ENCODE measurements at places on chromosomes 2 and 18.
A peak's percentile ranks its signal among the peaks of the same experiment; 100 is the strongest.

GRCh38 chr2:22826703-22827102 lies 558.3 kb upstream of the KLHL29 start:
- DNase-seq, result no peak

- DNase-seq, result no peak
These were observed 289.3 kb upstream of the ZSWIM2 start for GRCh38 chr2:187138265-187138664.

DNA sequence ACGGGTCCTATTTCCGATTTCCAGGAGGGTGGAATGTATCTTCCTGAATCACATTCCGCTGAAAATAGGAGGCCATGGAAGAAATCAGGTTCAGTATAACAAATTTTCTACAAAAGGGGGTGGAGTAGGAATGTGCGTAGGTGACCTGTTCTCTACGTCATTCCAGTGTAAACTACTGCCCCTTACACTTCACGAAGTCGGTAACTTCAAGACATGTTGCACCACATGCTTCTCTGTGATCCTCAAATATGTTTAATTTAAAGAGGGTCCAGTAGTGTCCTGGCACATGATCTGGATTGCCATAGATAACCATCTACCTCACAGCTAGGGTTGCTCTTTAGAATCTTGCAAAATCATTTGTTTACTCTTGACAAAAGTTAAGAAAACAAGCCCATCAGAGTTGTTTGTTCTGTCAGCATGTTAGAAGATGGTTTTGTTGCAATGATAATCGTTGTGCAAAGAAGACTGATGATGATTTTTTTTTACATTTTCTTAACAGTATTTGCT lies 7.5 kb upstream of the CPS1 start:
- no peak for DNase-seq

DNA sequence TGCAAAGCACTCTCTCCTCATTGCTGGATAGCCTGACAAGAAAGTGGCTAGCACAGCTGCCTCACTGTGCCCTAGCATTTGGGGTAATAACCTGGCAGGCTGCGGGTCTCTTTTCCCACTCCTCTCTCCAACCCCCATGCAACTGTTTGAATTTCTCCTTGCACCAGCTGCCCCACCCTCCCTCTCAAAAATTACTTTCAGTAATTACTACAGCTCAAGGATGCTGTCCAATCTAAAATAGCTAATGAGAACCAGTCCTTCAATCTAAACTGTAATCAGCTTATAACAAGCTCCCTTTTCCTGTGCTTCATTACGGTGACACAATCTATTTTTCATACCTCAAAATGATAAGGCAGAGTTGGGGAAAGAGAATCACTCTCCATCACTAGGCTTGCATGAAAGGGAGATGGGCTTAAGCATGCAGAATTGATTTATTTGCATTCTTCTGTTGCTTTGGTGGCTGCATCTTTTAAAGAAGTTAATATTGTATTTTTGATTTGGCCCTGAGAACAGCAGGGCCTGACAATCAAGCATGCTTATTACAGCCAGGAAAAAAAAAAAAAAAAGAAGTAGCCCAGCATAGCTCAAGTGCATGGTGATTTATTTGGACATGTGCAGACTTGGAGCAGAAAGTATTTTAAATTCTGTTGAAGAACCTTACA lies 881.8 kb downstream of the SLC4A3 start:
- no peak for DNase-seq

GRCh38 chr2:200193331-200193730 lies 113.2 kb upstream of the SPATS2L start:
- DNase-seq, result no peak

DNA sequence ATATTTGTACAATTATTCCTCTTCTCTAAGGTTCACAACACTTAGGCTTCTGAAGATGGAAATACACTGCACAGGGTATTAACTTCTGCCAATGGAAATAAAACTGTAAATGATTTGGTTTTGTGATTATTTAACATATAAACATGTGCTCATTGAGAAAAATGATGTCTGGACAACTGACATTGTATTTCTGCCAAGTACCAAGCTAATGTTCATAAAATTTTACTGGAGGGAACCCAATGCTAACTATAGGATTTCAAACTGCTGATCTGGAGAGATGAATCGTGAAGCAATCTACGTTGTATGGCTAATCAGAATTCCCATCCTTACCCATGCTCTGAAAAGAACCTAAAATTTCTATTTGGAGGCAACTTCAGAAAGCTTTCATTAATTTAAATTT lies 279.7 kb downstream of the NRXN1 start:
- no peak for DNase-seq

GRCh38 chr2:207763303-207763917 lies 6.3 kb downstream of the FZD5 start:
- DNase-seq, result no peak

DNA sequence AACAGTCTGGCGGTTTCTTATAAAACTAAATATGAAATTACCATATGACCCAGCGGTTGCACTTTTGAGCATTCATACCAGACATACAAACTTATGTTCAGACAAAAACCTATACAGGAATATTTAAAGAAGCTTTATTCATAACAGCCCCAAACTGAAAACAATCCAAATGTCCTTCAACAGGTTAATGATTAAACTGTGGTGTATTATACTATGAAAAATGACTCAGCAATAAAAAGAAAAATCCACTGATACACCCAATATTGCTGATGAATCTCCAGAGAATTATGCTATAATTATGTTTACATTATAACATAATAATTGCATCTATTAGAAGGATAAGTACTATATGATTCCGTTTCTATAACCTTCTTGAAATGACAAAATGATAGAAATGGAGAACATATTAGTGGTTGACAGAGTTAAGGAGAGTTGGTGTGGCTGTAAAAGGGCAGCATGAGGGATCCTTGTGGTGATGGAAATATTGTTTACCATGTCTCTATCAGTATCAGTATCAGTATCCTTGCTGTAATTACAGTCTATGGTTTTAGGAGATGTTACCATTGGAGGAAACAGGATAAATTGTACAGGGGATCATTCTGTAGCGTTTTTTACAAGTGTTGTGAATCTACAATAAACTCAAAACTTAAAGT lies 127.1 kb downstream of the DSC3 start:
- DNase-seq, result no peak

GRCh38 chr2:215750763-215751162 lies 262.6 kb downstream of the MREG start:
- no peak for DNase-seq

DNA sequence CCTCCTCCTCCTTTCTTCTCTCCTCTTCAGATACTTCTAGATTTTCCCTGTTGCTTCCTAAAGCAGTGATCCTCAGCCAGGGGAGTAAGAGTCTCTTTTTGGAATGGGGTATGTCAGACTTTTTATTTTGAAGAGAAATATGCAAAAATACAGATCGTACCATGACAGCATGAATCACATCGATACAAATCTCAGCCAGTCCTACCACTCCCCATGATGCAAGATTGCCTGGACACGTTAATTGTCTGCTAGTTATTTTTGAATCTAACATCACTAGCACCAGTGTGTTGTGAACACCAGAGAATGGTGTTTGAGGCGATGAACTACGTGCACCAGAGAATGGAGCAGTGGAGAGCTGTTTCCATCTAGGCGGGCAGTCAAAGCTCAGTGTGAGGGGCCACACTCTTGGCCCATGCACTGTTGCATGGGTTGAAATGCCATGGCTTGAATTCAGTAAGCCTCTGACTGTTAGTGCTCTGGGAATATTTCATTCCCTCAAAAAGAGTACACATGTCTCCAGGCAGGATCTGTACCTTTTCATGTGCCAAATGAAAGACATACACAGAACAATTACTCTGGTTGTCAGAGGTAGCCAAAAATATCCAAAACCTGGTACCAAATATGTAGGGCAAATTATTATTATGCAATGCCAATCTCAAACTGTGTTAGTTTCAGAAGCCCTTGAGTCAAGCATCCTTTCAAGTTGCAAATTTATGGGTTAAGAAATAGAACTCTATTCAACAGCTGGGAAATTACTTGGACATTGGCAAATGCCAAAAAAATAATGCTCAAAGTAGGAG lies 46.3 kb upstream of the RALBP1 start:
- no peak for DNase-seq

DNA sequence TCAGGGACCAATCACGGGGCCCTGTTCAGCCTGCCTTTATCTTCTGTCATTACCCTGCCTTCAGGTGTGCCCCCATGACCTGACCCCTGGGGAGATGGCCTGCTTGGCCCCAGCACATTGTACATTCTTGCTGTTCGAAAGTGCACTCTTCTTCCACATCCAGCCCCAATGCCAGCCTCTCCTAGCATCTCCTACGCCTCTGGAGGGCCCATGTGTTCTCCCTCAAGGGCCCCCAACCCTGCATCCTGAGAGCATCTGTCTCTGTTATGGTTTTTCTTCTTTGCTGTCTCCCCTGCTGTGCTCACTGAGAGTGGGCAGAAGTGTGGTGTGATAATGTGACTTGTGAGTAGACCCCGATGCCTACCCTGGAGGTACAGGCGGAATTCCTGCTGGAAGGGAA lies 41.5 kb upstream of the OTOS start:
- DNase-seq, result no peak

- DNase-seq, result peak; percentile 12
These were observed 187.3 kb downstream of the FAM210A start for GRCh38 chr18:13539050-13539449.

DNA sequence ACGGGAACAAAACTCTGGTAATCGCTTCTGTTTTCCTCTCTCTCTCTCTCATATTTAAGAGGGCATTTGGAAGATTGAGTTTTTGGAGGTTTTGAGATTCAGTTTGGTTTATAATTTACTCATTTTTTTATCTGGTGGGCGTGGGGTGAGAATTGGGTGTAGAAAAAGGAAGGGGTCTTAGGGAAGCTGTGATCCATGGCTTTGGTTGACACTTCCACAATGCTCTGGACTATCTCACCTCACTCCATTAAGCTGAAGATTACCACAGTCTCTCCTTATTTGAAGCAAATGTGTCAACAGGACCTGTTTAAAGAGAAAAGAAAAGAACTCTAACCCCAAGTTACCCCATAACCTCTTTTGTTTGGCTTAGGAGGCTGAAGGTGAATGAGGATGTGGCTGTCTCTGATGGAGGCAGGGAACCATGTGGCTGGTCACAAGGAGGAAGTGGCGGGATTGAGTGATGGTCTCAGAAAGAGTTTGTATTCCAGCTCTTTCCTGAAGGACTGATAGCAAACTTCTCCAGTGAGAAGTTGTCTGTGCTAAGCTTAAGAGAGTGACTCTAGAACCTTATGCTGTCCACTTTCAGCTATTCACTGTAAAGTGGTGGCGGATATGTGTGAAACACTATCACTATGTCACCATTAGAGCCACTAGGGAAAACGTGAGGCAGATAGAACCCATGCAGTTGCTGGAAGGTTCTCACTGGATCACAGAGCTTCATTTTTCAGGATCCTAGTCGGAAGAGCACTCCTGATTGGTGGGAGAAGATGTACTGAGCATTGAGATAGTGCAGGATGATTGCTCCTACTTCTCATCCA lies 934 bp downstream of the ZNF804A start:
- no peak for DNase-seq

DNA sequence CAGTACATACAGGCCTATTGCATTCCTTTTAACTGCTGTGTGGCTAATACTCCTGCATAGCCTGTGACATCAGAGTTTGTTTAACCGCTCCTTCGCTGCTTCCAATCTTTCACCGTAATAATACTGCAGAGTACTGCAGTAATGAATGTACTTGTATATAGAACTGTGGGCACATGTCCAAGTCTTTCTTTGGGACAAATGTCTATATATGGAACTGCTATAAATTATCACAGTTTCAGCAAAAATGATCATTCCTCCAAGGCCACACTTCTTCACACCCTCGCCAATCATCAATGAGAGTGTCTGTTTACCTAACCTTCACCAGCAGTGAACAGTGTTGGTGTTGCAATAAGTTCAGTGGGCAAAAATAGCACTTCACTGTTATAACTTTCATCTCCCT lies 230.4 kb downstream of the SP3 start:
- DNase-seq, result no peak

DNA sequence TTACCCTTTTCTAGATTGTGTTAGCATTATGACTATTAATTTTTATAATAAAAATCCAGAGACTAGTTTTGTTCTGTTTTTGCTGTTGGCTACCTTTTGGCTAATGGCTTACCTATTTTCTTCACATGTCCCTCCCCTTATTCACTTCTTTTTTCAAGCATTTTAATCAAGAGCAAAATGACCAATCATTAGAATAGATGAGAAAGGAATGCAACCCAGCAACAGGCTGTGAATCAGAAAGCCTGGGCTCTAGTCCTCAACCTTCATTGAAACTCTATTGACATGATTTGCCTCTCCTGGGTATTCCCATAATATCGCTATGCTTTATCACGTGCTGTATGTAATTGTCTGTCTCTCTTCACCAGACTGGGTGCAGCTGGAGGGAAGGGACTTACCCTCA lies 370.1 kb downstream of the IRS1 start:
- no peak for DNase-seq

DNA sequence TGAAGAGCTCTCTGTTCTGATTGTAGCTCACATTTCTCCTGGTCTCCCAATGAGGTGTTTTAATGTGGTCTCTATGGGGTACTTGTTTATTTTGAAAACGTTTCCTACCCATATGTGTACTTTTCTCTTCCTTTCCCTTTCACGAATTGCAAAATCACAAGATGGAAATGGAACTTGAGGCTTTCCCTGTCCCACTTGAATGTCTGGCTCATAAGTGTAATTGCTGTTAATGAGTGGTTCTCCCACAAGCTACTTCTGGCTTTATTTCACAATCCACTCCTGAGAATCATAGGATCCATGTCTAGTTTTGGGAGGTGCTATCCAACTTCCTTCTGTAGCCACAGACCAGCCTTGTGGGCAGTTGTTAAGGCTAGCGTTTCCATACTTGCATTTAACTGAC lies 81.1 kb upstream of the CAVIN2 start:
- DNase-seq, result no peak

DNA sequence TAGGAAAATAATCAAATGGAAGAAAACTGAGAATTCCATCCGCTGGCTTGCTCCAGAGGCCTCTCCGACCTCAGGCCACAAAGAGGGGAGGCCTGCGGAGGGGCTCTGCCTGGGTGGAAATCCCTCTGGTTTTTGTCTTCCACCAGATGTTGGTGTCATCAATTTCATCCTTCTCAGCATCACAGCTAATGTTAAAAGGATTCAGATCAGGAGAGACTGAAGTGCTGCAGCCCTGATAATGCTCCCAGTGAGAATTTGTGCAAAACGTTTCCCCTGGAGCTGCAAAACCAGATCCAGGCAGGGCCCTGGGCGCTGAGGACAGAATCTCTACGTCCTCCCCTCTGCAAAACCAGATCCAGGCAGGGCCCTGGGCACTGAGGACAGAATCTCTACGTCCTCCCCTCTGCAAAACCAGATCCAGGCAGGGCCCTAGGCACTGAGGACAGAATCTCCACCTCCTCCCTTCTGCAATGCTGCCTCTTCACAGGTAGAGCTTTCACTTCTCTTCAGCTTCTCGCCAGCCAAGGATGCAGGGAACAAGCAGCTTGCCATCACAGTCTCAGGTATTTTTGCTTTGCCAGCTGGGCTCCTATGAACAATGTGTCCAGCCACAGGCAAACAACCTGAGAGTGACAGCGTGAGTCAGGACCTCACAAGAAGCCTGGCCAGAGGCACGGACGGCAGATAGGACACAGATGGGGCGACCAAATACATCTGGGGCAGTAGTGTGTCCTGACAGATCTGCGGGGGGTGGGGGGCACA lies 81.2 kb downstream of the TMEM18 start:
- DNase-seq, result no peak
